ENCODE measurements at places on chromosomes 6 and 20. TPM values are rescaled to one million over a fixed set of nuclear protein-coding genes. Genes with fewer than 3 reads are reported as not detected.

DNA sequence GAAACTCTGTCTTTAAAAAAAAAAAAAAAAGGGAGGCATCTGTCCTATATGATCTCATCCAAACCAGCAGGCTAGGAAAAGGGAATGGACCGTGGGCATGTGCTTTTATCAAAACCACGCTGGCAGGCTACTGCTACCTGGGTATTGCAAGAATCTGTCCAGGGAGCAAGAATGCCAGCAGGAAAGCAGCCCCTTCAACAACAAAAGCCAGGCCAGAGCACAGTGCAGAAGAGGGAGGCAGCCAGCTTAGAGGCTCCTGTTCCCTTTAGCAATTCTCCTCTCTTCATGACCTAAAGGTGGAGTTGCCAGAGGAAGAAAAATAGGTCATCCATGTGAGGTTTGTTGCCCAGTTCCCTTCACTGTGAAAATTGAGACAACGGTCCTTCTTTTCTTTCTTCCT, 18.2 kb downstream of the TBC1D20 start:
- no peak for DNase-seq

- no peak for DNase-seq
These were observed 63.4 kb upstream of the AFDN start for GRCh38 chr6:167763056-167763944.

GRCh38 chr20:33812908-33813462, 1.8 kb downstream of the CHMP4B start:
- no peak for DNase-seq

DNA sequence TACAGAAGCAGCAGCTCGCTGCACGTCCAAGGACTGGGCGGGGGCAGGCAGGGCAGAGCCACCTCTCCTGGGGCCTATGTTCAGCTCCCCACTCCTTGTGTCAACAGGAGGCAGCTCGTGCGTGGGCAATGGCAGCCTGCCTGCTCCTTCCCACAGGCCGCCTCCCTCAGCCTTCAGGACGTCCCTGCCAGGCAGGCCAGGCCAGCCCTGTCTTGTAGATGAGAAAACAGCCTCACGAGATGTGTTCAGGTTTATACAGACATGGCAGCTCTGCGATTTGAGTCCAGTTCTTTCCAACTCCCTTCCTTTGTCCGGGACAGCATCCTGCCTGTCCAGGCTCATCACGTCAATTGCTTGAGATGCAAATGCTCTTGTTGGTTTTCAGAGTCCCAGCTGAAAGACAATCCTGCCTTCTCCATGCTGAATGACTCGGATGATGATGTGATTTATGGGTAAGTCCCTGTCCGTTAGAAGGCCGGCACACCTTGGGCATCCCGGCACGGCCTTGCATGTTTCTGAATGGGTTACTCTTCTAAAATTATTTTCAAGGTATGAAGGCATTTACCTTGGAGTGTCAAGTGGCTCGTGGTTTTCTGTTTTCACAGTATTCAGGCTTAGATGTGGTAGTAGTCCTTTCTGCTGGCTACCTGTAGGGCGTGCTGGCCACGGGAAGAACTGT, 13.5 kb downstream of the DYNLT1 start:
- no peak for DNase-seq

DNA sequence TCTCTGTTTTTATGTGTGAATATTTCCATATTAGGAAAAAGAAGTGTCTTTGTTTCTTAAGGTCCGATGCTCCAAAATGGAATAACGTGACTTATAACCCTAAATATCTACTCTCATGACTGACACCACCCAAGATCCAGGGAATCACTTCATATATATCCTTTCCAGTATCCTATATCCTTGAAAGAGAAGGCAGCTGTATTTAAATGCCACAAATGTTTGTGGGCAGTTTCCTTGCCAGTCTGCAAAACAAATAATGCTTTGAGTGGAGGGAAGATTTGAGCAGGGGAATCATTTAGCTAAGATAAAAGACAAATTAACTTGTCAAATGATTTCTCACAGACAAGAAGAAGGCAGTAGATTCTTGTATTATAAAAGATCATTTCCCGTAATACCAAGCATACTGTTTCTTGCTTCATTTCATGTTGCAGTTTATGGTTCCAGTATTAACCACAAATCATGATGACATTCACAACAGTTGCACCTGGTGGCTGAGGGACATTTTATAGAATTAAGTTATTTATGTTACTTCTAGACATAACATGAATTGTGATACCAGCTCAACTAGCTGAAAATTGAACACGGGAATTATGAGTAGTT, 30.0 kb upstream of the FABP7 start:
- no peak for DNase-seq

DNA sequence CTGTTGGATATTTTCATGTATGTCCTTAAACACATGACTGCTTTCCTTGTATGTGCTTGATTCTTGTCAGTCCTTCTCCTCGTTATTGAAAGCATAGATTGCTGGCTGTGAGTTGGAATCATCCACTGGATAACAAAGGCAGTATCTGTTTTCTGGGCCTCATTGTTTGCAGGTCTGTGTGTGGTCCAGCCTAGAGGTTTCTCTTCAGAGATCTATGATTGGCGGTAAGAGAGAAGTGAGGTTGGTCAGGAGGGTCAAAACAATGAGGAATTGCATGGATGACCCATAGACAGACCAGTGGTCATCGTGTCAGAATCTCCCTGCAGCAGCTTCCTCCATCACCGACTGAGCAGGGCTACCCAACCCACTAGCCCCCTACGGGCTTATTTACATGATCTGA, 915.0 kb downstream of the KIF16B start:
- no peak for DNase-seq

- no peak for DNase-seq
These were observed 66.2 kb upstream of the SLCO4A1 start for GRCh38 chr20:62575976-62576722.

DNA sequence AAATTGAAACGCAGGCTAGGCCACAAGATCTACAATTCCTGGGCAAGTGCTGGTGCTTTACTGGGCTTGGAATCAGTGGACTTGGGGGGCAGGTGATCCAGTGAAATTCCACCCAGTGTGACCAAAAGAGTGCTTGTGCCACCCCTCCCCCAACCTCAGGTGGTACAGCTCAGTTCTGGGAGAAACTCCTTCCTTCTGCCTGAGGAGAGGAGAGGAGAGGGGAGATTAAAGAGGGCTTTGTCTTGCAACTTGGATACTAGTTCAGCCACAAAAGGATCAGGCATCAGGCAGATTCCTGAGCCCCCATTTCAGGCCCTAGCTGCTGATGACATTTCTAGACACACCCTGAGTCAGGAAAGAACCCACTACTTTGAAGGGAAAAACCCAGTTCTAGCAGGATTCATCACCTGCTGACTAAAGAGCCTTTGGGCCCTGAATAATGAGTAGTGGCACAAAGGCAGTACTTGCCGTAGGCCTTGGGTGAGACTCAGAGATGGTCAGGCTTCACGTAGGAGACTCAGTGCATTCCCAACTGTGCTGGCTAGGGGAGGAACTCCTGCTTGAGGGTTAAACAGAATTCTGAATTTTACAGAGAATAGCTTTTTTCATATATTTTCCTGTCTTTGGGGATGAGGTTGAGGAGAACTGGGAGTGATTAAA, 446.7 kb downstream of the BMP2 start:
- no peak for DNase-seq

- DNase-seq = no peak
These were observed 133.1 kb downstream of the SYCP2 start for GRCh38 chr20:59800309-59800708.

GRCh38 chr6:28486988-28487742, 28.4 kb downstream of the GPX6 start:
- no peak for DNase-seq

- peak; percentile 46 for DNase-seq
These were observed 999 bp upstream of the PIM1 start for GRCh38 chr6:37168811-37169495.

GRCh38 chr6:31328355-31328960, 28.5 kb downstream of the HLA-B start:
- no peak for DNase-seq

ATRN gene
- polyA plus RNA-seq = 48.6 TPM

SPAG4 gene
- 4.5 TPM for polyA plus RNA-seq

CDC25B gene
- polyA plus RNA-seq = 37.3 TPM

CST1 gene
- polyA plus RNA-seq = not detected

DEF6 gene
- polyA plus RNA-seq = 7.0 TPM

SLC26A8 gene
- 0.68 TPM for polyA plus RNA-seq

ZNF311 gene
- polyA plus RNA-seq = 4.7 TPM

HUS1B gene
- polyA plus RNA-seq = not detected

SRSF12 gene
- polyA plus RNA-seq = 18.2 TPM

Data from left renal cortex interstitium (tissue), 4 donors.